Mucosa of descending colon (tissue), 3 donors: ENCODE measurements at places on chromosomes 2 and 18.

DNA sequence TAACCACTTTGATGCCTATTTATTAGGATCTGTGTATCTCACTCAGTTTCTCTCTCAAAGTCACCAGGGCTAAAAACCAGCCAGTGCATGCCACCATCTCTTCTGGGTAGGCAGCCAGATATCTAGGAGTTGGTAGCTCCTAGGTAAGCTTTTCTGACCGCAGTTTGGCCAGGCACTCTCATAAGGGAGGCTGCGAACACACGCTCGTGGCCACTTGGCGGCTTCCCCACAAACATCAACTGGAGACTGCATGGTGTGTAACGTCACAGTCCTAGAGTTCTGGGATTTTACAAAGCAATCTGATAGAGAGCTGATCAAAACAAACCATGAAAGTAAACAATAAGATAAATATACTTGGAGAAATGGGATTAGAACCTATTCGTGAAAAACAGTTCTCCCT, 424.3 kb upstream of the ACVR2A start:
- no peak for DNase-seq

DNA sequence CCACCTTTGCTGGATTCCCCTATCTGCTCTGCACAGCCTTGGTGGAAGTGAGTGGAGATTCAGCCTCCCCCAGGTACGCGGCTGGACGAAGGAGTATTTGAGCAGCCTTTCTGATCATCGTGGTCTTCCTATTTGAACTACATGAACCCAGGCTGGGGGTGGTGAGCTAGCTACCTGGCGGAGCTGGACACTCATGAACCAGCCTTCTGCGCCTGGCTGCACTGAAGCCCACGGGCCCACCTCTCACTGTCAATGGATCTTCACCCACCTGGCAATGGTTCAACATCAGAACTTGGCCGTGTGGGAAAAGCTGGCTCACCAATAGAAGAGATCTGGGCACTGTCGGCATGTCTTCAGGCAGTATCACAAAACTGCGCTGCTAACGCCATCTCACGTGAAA, 35.4 kb downstream of the ANKMY1 start:
- no peak for DNase-seq

GRCh38 chr2:207766041-207766551, 3.6 kb downstream of the FZD5 start:
- no peak for DNase-seq

GRCh38 chr2:97758131-97758705, 44.8 kb downstream of the ZAP70 start:
- DNase-seq = no peak

DNA sequence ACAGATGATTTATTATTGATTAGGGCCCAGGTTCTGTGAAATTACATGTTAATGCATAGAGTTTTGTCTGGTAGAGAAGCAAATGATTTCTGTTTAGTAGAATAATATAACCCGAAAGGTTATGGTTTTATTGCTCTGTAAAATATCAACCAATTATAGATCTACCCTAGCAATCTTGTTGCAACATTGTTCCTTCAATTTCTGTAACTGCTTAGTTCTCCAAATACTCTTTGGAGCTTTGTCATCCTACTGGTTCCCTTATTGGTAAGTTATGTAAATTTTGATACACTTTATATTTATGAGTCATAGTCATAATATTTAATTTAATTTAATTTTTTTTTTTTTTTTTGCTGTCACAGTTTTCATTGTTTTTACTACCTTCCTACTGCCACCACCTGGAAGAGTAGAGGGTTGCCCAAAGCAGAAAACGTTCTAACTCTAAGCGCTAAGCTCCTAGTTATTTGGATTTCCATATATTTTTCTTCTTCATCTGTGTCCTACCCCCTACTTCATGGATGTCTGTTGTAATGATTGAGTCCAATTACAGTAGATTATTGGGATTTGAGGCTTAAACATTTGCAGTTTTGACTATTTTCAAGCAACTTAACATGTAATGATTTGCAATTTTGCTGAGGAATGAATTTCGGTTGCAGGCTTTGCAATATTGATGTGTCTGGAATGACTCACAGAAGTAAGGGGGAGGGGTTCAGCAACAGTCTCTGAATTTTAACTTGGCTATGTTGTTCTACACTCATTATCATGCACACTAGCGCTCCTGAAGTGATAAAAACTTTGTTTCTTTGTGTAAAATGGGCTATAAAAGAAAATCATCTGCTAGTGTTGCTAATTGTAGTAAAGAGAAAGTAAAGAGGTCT, 51.1 kb downstream of the NABP1 start:
- no peak for DNase-seq

DNA sequence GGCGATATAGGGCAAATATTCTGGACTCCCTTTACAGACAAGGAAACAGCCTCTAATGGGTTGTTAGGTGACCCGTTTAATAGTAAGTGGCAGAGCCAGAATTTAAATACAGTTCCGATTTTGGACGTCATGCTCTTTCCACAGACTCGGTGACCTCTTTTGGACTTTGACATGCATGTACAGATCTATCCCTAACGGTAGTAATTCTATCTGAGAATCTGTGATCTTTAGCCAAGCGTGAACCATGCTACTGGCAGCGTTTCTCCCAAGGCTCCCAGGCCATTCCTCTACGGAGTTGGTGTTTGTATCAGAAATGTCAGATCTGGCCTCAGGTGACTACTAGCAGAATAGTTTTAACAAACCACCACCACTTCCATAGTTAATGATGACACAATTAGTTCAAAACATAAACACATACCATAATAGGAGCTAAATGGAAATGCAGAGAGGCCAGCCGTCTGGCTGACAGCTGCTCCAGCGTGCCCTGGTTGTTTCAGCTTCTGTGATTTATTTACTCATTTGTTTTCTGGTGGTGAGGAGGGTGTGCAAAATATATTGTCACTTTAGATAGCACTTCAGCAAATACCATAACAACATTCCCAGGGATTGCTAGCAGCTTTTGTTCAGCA, 304.6 kb upstream of the LYPD1 start:
- DNase-seq = no peak

- DNase-seq = no peak
Measured at GRCh38 chr2:119350311-119350998, 16.2 kb downstream of the C2orf76 start.

GRCh38 chr18:62464266-62464665, 58.6 kb upstream of the ZCCHC2 start:
- no peak for DNase-seq

DNA sequence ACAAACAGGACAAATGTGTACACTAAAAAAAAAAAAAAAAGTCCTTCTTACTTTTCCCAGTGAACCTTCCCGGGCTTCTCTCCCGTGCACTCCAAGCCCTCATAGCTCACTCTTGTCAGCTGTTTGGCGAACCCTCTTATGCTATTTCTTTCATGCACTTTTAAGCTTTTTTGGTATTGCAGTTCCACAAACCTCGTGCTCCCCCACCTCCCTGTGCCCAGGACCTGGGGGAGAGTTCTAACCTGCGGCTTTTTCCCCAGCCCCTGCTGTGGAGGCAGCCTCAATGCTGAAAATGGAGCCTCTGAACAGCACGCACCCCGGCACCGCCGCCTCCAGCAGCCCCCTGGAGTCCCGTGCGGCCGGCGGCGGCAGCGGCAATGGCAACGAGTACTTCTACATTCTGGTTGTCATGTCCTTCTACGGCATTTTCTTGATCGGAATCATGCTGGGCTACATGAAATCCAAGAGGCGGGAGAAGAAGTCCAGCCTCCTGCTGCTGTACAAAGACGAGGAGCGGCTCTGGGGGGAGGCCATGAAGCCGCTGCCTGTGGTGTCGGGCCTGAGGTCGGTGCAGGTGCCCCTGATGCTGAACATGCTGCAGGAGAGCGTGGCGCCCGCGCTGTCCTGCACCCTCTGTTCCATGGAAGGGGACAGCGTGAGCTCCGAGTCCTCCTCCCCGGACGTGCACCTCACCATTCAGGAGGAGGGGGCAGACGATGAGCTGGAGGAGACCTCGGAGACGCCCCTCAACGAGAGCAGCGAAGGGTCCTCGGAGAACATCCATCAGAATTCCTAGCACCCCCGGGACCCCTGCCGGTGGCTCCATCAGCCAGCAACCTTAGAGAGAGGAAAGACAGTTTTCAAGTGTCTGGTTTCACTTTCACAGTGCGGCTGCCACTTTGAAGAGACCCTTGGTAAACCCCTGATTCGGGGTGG, 826 bp downstream of the KCNE4 start:
- DNase-seq = peak; percentile 45

DNA sequence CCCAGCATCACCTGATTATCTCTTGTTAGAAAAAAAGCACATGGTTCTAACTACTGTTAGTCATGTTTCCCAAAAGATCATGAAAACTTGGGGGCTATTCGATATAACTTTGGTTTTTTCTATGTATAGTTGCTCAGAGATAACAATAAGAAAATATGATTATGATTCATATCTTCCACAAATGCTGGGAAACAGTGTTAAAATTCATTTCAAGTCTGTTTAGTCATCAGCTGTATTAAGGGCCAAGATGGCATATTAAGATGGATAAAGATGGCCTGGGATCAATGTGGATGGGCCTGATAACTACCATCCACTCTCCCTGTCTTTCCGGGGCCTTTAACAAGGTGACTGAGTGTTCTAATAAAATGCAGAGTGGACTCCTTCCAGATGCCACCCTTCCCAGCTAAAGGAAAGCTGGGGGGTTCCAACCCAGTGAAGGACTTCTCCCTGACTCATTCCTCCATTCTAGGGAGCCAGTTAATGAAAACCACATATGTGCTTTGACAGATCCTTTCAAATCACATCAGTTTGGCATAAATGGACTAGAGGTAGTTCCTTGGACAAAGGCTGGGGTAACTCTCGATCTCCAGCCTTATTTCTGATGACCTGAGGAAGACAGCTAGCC, 221.6 kb downstream of the VAPA start:
- DNase-seq = no peak

GRCh38 chr2:182672466-182673165, 43.4 kb upstream of the DNAJC10 start:
- no peak for DNase-seq

DNA sequence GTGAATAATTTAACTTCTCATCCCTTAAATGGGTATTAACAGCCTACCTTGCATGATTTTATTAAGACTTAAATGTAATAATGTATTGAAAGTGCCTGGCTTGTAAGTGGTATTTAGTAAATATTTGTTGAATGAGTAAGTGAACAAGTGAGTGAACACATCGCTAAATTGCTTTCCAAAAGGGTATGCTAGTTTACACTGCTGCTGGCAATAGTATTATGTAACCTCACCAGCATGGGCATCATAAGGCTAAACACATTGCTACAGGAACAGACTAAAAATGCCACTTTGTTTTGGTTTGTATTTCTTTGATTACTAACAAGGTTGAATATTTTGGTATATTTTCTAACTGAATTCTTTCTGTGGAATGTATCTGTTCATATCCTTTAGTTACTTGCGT, 9.8 kb downstream of the WDR43 start:
- no peak for DNase-seq

GRCh38 chr2:85132397-85132796, 795 bp upstream of the TCF7L1 start:
- DNase-seq = no peak

- DNase-seq = no peak
Measured at GRCh38 chr18:79580498-79581171, 99.0 kb upstream of the CTDP1 start.

GRCh38 chr2:53785366-53785765, 1.4 kb downstream of the ASB3 start:
- no peak for DNase-seq

DNA sequence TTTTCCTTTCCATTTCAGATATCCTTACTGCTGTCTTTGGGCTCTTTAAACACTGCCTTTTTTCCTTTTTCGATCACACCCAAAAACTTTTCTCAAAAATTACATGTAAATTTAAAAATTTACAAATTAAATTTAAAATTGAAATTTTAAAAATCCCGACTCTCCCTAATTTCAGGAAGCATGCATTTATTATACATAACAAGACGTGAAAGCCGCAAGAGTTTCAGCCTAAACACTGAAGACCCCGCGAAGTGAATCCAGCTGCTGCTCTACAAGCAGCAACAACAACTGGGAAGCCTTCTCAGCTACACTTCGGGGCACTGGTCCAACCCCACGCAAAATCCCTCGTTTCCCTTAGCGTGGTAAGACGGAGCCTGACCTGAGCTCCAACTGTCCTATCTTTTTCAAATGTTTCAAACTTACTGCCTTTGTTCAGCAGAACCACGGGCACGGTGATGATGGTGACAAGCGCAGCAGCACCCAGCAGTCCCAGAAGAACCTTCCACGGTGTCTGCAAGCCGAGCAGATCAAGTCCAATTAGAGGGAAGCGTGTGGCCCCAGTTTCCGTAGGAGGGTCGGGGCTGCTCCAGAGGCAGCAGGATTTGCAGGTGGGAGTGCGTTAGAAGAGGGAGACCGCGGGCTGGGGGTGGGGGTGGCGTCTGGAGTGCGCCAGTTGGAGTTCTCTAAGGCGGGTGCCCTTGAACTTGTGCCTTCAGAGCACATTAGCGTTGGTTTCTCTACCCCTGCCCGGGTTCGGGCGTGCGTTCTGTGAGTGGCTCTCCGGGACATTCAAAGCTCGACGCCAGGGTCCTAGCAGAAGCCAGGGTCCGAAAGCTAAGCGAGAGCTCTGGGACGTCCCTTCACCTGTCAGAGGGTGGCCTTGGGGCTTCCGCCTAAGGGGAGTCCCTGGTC, 783 bp downstream of the DPP4 start:
- peak; percentile 26 for DNase-seq

- no peak for DNase-seq
Measured at GRCh38 chr18:13336841-13337240, 118.3 kb downstream of the LDLRAD4 start.

DNA sequence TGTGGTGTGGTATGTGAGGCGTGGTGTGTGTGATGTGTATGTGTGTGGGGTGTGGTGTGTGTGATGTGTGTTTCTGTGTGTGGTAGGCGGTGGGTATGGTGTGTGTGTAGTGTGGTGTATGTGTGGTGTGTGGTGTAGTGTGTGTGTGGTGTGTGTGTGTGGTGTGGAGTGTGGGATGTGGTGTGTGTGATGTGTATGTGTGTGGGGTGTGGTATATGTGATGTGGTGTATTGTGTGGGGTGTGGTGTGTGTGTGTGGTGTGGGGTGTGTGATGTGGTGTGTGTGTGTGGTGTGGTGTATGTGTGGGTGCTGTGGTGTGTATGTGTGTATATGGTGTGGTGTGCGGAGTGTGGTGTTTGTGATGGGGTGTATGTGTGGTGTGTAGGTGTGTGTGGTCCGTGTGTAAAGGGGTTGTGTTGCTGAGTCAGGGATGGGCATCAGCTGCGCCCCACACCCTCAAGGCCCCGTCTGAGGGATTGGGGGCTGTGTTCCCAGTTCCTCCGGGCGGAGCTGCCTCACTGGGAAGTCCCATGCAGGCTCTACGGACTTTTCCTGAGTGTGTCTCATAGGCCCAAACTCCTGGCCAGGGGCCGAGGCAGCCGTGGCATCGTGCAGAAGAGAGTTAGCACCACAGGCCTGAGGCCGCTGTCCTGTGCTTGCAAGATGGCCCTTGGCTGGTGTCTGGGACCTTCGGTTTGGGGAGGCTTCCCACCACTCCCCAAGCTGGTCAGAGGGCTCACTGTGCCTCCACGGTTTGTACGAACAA, 18.2 kb upstream of the ARL4C start:
- DNase-seq = no peak

GRCh38 chr2:20115902-20116301, 64.5 kb upstream of the LAPTM4A start:
- DNase-seq = no peak

GRCh38 chr2:196555161-196555560, 84.4 kb upstream of the CCDC150 start:
- no peak for DNase-seq
